ENCODE measurements at places on chromosomes 11 and 22.
A peak's percentile ranks its signal among the peaks of the same experiment; 100 is the strongest.

GRCh38 chr11:2846056-2846455 lies 39.5 kb downstream of the CDKN1C start:
- no peak for DNase-seq

DNA sequence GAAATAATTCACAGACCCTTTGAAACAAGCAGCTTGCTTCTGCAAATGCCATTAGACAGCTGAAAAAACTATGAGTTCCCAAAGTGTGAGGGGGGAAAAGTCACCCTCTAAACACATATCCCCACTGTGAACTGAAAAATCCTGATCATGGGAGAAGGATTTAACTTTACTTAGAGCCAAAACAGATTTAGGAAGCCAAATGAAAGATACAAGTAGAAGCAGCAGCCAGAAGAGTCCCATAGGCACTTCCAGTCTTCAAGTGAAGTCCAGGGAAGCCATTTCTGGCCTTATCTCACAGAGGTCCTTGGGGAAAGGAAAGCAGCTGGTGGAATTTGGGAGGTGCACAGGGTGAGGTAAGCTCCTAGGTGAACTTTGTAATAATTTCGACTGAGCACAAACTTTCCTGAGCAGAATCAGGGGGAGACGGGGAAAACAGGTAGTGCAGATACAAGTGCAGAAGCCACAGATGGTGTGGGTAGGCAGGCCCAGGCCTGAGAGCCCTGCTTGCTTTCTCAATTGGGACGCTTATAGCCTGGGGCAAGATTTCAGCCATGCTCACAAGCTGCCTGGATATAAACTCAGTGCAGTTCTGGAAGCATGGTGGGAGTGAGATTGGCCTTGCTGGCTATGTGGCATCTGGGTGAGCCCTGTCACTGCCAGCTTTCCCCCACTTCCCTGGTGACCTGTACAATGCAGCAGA lies 44.8 kb downstream of the GAS2 start:
- no peak for DNase-seq

- DNase-seq: no peak
Observed at GRCh38 chr11:132051704-132052103, 681.3 kb downstream of the NTM start.

DNA sequence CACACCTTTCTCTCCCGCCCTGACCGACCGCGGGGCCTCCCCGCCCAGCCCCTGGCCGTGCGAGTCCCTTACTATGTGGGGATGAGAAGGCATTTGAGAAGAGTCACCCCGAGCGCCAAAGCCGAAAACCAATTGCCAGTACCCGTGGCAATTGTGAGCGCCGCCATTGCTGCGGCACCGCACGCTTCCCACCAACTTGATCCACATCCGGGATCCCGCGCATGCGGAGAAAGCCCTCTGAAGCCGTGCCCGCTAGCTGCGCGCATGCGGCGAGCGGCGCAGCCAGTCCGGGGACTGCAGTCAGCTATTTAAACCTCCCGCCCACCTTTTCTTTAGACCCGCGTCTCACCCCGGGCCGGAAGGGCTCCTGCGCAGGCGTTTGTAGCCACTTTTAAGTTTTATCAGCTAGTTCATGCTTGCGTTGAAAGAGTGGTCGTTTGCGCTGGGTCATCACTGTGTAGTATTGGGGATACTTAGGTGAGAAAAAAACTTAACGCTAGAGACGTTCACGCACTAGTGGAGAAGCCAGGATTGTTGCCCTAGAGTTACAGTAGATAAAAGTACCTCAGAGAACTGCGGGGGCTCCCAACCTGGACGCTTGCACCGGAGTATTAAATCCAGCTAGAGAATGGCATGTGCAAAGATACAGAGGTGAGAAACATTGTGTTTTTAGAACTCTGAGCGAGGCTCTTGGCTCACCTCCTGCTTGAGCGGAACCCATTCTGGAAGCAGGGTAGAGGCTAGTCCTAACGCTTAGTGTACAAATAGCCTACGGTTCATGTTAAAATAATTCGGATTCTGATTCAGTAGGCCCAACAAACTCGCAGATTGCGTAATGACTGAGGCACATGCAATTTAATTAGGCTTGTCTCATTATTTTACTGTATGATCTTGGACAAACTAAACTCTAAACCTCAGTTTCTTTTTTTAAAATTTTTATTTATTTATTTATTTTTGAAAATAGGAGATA lies at the start of gene ALG8:
Gene ALG8, minus strand, starts transcription at position 205 of the 970 bp plus-strand sequence. Its CDS starts 38 bp downstream, at position 167.
- peak; percentile 71 for DNase-seq

- no peak for DNase-seq
Observed at GRCh38 chr11:25271301-25271700, 774.4 kb downstream of the LUZP2 start.

GRCh38 chr11:99069856-99070444 lies 49.2 kb downstream of the CNTN5 start:
- DNase-seq: no peak

- DNase-seq: no peak
Observed at GRCh38 chr11:6350043-6350442, 29.7 kb upstream of the CAVIN3 start.

- no peak for DNase-seq
Observed at GRCh38 chr11:33790040-33790439, 15.7 kb upstream of the FBXO3 start.
